ENCODE measurements at places on chromosomes 16 and 17.

DNA sequence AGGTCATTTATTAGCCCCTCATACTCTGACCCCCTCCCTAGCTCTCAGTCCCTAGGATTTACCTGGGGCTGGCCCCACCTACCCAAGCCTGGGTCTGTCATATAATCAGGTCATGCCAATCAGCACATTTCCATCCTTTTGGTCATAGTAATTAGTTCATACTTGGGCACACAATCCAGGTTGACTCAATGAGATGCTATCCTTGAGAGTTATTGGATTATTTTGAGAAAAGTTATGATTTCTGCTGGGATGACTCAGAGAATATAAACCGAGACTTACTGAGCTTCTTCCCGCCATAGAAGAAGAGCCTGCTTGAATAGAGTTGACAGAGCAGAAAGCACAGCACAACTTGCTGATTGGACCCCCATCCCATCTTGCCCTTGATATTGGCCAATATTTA is 331.5 kb downstream of the CBLN1 start:
- no peak for DNase-seq

GRCh38 chr16:82509691-82510430 is 116.9 kb upstream of the CDH13 start:
- DNase-seq = no peak

DNA sequence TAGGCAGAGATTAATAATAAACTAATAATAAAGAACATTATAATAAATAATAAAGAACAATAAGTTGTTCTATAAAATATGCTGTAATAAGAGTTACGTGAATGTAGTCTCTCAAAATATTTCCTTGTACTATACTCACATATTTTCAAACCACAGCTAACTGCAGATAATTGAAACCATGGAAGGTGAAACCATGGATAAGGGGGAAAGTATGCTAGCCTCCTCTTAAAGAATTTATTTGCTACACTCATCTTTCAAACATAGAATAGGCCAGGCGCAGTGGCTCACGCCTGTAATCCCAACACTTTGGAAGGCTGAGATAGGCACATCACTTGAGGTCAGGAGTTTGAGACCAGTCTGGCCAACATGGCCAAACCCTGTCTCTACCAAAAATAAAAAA is 18.5 kb downstream of the CYTH1 start:
- no peak for DNase-seq

GRCh38 chr17:15342460-15342859 is 1.1 kb upstream of the TEKT3 start:
- DNase-seq = no peak

DNA sequence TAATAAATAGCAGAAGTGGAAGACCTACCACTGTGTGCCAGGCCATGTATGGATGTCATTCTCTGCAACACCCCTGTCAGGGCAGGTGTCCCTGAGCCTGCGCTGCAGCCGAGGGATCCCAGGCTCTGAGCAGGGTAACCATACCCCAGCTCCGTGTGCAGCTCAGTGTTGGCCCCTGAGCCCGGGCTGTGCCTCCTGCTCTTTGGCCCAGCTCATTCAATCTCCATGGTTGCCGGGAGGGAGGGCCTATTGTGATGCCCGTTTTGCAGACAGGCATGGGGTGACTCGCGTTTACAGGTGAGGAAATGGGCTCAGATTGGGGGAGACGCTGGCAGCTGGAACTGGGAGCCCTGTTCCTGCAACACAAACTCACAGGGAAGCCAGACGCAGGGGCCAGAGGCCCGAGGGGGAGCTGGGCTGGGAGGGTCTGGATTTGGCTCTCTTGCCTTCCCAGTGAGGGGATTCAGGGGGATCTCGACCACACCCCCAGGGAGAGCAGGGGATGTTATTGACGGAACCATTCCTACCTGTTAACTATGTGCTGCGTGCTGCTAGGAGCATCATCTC is 190.5 kb downstream of the IRF8 start:
- DNase-seq = no peak

GRCh38 chr16:75764154-75764768 is 38.0 kb upstream of the CPHXL start:
- DNase-seq = peak; percentile 74

DNA sequence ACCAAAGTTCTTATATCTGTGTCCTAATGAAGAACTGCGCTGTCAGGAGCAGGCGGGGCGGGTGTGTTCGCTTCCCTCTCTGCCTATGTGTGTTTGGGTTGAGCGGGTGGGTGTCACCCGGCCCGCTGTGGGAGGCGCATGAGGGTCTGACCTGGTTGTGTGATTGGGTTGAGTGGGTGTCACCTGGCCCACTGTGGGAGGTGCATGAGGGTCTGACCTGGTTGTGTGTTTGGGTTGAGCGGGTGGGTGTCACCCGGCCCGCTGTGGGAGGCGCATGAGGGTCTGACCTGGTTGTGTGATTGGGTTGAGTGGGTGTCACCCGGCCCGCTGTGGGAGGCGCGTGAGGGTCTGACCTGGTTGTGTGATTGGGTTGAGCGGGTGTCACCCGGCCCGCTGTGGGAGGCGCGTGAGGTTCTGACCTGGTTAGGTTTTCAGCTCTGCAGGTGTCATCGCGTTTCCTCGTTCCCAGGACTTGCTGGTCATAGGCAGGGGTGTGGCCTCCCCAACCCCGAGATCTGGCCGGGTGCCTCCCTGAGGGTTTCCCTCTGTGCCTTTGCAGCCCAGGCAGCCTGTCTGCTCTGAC is 69.6 kb upstream of the ZNF750 start:
- DNase-seq = peak; percentile 31

GRCh38 chr16:2968368-2968737 is 795 bp upstream of the PAQR4 start:
- DNase-seq = no peak

DNA sequence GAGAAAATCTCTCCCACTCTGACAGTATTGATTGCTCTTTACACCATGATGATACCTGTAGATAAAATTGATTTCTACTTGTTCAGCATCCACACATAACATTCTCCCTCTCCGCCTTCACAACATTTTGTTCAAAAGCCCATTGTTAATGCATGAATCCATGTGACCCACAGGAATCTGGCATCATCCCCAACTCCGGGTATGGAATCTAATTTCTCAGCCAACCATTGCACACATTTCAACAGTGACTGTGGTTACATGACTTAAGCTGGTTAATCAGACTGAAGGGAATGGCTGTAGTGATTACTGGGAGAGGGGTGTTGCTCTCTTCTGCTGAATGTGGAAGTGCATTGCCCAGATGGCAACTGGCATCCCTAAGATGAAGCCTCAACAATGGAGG is 161.4 kb upstream of the C16orf82 start:
- no peak for DNase-seq

DNA sequence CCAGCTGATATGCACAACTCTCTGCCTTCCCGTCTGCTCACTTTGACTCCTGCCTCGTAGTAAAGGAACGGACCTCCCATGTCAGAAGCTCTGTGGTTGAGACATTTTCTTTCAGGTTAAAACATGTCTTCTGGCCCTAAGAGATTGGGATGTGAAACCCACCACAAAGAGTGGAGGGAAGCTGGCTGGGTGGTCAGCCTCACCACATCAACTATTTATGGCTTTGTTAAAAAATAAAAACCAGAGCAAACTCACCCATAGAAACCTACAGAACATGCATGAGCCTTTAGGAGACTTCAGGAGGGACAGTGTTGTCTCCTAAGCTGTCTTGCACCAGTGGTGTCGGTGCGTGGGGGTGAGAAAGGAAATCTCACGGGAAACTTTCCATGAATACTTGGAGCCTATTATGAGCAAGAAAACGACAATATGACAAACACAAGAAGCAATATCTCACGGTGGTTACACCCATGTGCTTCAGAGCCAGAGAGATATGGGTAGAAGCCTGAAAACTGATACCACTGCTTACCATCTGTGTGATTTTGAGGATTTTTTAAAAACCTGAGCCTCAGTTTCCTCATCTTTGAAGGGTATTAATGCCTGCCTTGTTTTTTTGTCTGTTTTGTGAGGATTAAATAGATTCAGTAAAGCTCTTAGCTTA is 61.7 kb upstream of the XYLT1 start:
- no peak for DNase-seq

All from CD4-positive, alpha-beta T cell treated with Interleukin-2 at 100 ng/mL for 4 hours (primary cell).